GDM1 (cell line): ENCODE measurements at places on chromosomes 3 and 15.

DNA sequence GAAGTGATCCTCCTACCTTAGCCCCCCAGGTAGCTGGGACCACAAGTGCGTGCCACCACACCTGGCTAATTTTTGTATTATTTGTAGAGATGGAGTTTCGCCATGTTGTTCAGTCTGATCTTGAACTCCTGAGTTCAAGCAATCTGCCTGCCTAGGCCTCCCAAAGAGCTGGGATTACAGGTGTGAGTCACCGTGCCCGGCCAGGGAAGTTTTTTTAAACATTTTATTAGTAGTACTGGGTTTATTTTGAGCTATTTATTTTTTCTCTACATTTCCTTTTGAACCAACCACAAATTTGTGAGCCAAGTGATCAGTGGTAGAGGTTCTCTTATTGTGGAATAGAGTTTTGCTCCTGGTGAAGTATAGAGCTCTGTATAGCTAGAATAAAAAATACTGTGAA lies 33.7 kb downstream of the ARMC8 start:
- DNase-seq = no peak

GRCh38 chr3:126956361-126956760 lies 26.6 kb upstream of the PLXNA1 start:
- DNase-seq = no peak

GRCh38 chr15:47401427-47401826 lies 315.9 kb upstream of the SEMA6D start:
- DNase-seq = no peak

DNA sequence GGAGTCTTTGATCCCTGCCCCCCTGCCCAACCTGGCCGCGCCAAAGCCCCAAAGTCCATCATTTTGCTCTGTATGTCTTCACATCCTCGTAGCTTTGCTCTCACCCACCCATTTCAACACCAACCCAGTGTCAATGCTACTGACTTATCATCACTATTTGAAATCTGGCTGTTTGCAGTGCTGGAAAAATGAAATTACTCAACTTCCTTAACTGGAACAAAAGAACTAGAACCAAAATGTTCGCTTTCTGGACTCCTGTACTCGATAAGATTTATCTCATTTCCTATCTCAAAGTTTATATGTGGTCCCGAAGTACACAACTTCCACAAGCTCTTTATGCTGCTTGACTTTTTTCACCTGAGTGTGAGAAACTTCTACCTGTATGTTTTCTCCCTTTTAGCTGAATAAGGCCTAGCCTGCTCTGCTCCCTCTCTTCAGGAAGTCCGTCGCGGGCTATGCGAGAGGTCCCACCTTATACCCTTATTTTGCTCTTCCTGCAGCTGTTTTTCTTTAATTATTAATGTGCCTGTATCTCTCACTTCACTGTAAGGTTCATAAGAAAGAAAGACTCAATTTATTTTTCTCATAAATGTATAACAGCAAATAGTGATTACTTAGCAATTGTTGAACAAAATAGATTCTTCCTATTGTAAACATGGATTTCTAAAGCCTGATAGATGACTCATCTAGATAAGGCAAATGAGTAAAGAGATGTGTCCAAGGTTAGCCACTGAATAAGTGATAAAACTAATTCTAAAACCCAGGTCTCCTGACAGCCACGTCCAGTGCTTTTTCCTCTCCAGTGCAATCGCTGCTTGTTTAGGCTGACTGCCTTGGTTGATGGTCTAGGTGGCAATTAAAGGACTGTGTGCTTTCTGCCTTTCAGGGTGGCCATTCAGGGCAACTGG lies 464.1 kb upstream of the TPRG1 start:
- no peak for DNase-seq

DNA sequence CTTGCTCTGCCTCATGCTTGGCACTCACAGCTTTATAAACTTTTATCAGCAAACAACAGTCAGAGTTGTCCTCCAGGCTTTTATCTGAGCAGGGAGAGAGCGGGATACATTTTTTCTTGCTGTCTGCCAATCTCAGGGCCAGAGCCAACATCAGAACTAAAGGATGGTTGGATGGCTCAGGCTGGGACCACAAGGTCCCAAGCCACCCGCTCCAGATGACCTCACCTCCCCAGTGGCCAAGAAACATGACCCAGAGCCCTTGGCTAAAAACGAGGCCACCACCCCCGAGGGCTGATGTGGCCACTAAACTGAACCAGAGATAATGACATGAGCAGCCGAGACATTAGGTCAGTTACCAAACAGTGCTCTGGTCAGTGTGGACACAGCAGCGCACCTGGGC lies 18.8 kb upstream of the SPATA12 start:
- no peak for DNase-seq

DNA sequence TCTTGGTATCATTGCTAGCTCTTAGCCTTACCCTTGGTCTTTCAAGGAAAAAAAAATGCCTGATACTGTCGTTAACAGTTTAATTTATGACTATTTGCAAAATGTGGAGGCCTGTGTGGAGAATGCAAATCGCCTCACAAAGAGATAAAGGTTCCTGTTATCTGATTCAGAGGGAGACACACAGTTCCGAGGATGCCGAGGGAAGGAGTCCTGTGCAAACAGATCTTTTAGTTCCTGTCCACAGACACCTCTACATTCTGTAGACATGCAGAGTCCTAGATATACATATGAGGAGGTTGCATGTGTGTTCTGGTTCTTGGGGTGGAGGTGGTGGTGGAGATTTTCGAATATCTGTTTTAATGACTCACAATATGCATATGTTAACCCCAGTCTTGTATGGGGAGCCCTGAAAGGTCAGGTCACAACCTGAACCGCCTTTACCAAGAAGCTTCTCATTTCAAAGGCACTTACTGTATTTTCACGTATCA lies 5.7 kb downstream of the NR2F2 start:
- no peak for DNase-seq

GRCh38 chr3:186385856-186386602 lies 24.0 kb upstream of the DGKG start:
- DNase-seq = no peak

- DNase-seq = no peak
Measured at GRCh38 chr3:72212396-72212795, 427.4 kb upstream of the PROK2 start.

- no peak for DNase-seq
Measured at GRCh38 chr3:46096781-46097180, 69.5 kb upstream of the XCR1 start.

DNA sequence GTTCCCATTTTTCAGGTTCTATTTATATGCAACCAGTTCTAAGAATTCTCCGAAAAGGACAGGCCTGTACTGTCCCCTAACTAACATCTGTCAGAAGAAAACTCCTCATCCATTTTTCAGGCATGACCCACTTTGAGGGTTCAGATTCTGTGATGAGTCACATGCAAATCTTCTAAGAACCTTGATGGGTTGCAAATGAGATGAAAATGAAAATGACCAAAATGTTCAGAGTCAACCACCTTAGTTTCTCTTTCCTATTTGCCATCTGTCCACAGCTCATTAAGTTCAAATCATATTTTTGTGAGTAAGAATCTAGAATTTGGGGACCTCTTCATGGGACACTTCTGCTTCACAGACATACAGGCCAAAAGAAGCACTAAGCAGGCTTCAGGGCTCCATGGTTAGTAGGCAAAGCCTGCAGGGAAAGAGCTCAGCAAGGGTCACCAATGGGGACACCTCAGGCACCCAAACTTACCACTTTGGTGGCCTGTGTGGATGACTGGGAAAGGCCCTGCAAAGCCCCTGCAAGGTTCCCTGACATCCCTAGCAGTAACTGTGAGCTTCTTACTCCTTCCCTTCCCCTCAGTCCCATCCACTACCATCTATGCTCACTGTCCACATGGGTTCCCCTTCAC lies 122.0 kb downstream of the WDR76 start:
- no peak for DNase-seq

- DNase-seq = no peak
Measured at GRCh38 chr15:76155731-76156130, 95.9 kb downstream of the TMEM266 start.

DNA sequence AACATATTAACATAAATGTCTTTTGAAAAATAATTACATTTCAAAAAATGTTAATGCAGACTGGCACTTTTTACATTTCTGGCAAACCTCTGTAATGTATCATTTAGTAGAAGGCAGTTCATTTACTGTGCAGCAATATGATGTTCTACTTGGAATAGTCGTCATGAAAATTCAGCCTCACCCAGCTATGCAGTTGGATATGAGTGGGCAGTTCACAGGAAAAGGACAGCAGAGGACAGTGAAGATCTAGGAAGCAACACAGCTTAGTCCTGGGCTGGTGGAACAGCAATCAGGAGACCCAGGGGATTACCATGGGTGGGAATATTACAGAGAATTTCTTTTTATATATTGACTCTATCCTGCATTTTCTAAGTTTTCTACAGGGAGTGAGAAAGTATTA lies 63.6 kb downstream of the ANO10 start:
- no peak for DNase-seq

DNA sequence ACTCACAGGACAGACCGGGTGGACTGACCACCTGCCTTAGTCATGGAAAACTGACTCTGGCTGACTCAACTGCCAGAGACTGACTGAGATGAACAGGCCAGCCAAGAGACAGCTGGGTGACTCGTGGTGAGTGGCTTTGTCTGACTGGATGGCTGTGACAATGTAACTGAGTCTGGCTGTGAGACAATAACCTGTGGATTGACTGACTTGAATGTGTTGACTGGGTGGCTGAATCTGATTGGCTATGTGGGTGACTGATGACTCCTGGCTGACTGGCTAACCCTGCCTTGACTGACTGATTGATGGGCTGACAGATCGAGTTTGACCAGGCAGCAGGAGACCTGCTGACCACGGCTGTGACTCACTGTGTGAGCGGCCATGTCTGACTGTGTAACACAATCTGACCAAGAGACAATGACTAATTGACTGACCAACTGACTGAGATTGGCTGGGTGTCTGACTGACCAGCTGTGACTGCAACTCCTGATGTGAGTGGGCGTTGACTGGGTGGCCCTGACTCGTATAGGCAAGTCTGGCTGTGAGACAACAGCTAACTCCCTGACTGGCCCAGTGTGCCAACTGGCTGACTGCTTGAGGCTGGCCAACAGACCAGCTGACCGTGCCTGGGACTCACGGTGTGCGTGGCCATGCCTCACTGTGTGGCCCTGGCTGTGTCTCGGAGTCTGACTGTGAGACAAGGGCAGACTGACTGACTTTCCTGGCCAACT lies 509.1 kb downstream of the SHQ1 start:
- no peak for DNase-seq

GRCh38 chr15:88645171-88646087 lies 6.6 kb downstream of the ISG20 start:
- DNase-seq = no peak

DNA sequence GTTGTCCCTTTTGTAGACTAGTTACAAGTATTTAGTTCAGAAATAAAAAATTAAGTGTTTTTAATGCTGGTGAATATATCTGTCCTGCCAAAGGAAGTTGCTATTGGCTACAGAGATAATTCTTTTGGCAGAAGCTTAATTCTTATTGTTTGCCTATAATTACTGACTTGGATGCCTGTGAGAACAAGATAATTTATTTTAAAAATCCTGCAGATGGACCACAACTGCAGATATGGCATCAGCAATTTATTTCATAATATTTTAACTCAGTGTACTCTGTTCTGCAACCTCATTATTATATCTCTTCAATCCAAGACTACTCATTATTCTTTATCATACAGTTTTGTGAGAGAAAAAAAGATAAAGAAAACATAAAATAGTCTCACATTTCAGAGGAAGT lies 789.8 kb downstream of the NAALADL2 start:
- no peak for DNase-seq

- DNase-seq = no peak
Measured at GRCh38 chr3:45611628-45612081, 17.1 kb downstream of the LIMD1 start.

DNA sequence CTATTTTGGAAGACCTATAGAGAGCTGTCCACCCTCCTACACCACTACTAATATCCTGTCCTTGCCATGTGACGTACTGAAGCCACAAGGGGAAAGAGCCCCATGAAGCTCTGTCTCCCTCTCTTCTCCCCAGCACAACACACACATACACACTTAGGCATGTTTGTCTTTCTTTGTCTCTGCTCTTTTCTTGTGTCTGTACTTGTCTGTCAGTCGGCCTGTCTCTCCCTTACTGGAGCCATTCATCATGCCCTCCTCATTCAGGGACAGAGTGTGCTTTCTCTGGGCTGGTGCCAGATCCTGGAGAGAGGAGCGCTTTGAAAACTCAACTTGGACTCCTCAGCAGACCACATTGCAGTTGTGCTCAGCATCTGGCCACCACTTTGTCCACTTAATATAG lies 47.6 kb downstream of the PSMD6 start:
- DNase-seq = no peak

GRCh38 chr3:38536671-38537070 lies 40.5 kb downstream of the EXOG start:
- no peak for DNase-seq

DNA sequence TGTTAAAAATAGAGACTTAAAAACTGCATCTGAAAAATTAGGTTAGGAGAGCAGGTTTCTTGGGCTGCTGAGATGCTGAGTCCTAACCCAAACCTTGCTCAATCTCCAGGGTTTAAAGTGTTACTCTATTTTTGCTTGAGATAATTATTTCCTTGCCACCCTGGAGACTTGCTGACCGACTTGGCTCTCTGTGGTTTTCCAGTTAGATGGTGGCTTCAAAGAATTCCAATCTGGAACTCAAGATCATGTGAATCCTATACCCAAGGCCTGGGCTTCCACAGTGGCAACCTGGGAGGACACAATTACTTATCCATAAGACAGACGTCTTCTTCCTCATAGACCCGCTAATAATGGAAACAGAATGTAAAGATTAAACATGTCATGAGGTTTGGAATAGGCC lies 47.7 kb downstream of the SUMF1 start:
- no peak for DNase-seq

DNA sequence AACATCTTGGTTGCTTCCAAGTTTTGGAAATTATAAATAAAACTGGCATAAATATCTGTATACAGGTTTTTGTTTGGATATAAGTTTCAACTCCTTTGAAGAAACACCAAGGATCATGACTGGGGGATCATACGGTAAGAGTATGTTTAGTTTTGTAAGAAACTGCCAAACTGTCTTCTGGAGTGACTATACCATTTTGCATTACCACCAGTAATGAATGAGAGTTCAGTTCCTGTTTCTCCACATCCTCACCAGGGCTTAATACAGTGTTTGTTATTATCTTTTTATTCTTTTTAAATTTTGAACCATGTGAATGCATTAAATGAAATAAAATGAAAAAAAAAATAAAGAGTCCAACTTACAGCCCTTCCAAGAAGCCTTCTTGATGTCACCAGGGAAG lies 3.7 kb upstream of the ANKUB1 start:
- no peak for DNase-seq
